ENCODE measurements at places on chromosomes 4 and X.

DNA sequence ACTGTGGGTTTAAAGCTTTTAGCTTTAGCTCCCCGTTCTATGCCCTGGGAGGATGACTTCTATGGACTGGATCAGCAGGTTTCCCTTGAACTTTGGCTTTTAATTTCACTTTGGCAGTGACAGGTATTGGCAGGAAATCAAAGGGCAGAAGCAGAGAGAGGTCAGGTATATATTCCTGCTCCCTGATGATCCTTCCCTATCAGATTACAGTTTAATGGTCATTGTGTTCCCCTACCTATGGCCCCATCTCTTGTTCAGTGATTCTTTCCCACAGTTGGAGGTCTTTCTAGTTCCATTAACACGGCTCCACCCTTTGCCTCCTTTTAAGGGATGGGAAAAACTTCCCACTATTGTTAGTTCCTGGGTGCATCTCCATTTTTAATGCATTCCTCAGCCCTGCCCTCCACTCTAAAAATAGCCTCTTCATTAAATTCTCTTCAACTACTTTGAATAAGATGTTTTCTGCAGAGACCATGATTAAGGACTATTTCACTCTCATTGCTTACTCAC is 107.8 kb upstream of the TMEM47 start:
- DNase-seq, result peak; percentile 8

DNA sequence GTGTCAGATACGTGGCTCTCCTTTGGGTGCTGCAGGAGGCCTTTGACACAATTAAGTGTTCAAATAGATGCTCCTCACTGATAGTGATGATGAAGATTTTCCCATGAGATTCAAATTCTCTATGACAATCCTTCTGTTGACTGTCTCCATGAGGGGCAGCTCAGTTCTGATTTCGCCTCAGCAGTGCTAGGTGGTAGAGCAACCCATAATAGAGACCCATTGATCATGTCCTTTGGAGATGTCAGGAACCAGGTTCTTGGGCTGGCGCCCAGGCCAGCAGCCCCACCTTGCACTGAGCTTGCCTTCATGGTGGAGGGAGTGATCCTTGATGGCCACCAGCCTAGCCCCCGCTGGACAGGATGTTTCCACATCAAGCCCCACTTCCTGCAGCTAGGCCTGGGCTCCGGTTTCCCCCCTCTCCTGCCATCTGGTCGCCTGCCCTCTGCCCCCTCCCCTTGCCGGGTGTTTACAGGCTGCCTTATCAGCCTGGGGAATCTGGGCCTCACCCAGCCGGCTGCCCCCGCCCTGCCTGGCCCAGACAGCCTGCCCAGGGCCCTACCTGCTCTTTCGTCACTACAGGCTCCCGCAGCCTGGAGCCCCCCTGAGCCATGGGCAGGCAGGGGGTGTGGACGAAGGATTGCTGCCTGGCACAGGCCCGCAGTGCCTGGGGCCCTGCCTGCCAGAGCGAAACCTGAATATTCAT is 12.6 kb downstream of the ELF4 start:
- no peak for DNase-seq

DNA sequence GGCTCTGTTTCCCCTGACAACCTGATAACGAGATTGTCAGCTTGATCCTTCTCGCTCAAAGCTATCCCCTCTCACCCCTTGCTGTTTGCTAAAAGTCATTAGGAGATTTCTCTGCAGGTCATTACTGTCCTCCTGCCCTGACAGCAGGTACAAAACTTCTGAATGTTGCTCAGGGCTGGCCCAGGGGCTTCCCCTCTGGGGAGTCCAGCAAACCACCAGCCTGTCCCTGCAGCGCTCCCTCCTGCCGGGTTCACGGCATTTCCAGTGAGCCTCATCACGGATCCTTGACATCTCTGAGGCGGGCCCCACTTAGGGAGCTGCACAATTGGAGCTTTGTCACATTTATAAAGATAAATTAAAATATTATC is 5.2 kb upstream of the SORCS2 start:
- DNase-seq, result no peak

GRCh38 chr4:11606078-11606477 is 177.4 kb upstream of the HS3ST1 start:
- DNase-seq, result no peak

GRCh38 chrX:48700951-48701653 is 4.6 kb downstream of the SUV39H1 start:
- DNase-seq, result no peak

DNA sequence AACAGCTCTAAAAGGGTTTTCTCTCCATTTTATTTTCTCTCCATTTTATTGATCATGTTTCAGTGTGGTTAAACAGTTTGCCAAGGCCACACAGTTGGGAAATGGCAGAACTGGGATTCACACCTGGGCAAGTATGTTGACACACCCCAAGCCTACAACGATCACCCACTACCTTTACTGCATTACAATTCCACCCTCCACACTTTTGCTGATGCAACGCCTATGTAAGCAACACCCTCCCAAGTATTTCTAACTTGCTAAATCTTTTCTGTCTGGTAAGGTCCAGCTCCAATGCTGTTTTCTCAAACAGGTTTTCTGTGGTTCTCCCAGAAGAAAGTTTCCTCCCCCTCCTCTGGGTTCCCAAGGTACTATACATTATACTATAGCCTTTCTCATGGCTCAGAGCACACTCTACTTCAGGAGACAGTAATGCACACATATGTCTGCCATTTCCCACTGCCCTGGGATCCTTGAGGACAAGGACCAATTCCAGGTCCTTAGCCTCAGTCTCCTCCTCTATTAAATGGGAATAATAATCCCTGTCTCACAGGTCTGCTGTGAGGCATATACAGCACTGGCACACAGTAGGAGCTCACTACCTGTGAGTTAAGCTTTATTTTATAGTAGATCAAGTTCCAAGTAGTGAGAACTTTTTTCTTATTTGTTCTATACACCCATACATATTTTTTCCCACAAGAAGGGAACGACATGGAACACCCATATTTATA is 27.9 kb downstream of the IQSEC2 start:
- DNase-seq, result no peak

GRCh38 chr4:31518796-31519250 is 798.7 kb downstream of the PCDH7 start:
- no peak for DNase-seq

GRCh38 chr4:159175989-159176375 is 73.1 kb downstream of the RAPGEF2 start:
- DNase-seq, result no peak

DNA sequence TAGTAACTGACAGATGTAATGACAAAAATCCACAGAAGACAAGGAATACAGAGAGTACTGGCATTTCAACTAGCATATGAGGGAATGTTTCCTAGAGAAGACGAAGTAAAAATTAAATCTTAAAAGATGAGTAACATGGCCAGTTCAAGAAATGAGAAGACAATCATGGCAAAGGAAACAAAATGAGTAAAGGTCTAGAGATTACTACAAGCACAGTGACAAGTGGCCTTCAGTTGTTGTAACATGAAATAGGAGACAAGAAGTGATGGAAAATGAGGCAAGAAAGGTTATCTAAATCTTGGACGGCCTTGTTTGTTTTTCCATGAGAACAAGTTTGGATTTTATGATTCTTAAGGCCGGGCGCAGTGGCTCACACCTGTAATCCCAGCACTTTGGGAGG is 81.0 kb downstream of the PPA2 start:
- DNase-seq, result no peak

Measured in stromal cell of bone marrow (primary cell).